Left cardiac atrium (tissue), 4 donors: ENCODE measurements at places on chromosomes 1 and 21.

GRCh38 chr1:183630748-183631147 is 4.8 kb downstream of the ARPC5 start:
- no peak for DNase-seq

DNA sequence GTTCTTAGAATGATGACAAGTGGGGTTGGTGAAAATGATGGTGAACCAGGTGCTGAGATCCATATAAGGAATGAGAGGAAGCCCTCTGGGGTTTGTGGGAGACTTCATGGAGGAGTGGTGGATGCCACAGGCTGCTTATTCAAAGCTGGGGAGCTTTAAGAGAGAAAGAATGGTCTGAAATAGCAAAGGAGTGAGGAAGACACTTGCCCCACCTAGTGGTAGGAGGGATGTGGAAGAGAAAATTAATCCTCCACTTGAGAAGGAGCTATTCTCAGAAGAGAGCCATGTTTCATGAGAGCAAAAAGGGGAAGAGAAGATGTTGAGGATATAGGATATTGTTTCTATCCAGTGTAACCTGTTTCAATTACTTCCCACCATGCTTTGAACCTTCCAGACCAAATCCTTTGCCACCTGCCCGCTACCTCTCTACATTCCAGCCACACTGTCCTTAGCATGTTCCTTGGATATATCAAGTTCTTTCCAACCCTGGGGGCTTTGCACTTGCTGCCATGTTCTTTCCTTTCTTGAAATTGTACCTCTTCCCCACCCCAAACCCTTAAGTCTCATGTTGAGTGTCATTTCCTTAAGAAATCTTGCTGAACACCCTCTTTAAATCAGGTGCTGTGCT is 19.6 kb upstream of the ZNF648 start:
- DNase-seq, result no peak

DNA sequence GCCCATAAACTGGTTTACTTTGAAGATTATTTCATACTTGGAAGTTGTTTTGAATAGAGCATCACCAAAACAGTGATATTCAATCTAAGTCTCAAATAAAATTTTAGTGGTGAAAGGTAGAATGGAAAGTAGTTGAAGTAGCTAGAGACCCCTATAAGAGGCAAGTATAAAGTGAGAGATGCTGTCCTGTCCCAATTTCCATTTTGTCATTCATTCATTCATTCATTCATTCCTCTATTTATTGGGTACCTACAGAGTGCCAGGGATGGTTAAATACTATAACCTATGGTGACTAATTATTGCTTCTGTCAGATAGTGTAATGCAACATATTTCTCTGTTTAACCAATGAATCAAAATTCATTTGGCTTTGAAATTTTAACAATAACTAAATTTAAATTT is 32.7 kb downstream of the RRAGC start:
- DNase-seq, result no peak

- DNase-seq, result no peak
These were observed 28.8 kb upstream of the TRIM17 start for GRCh38 chr1:228445490-228445842.
